ENCODE measurements at places on chromosomes 4 and X.

- no peak for DNase-seq
Measured at GRCh38 chr4:89270792-89271191, 36.8 kb downstream of the GPRIN3 start.

- no peak for DNase-seq
Measured at GRCh38 chrX:50045823-50046222, 123.4 kb downstream of the CLCN5 start.

DNA sequence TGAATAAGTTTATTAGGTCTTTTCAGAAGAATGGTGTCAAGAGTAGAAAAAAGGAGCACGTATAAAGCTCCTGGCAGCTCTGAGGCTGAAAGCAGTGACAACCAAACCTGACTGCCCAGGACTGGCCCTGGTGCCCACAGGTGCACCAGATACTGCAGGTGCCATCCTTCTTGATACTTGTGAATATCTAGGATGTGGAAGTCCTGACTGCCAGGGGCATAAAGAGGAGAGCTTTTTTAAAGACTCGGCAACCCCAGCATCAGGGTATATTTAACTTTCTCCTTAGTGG, 60.7 kb downstream of the TMEM150C start:
- no peak for DNase-seq

GRCh38 chr4:16607241-16608066, 291.0 kb downstream of the LDB2 start:
- no peak for DNase-seq

All from muscle of arm (tissue), 14 donors.